ENCODE measurements at places on chromosomes 1 and 21.

GRCh38 chr1:84583648-84584047 is 9.4 kb upstream of the CTBS start:
- DNase-seq = no peak

- no peak for DNase-seq
Measured at GRCh38 chr1:41810446-41810845, 108.3 kb downstream of the HIVEP3 start.

DNA sequence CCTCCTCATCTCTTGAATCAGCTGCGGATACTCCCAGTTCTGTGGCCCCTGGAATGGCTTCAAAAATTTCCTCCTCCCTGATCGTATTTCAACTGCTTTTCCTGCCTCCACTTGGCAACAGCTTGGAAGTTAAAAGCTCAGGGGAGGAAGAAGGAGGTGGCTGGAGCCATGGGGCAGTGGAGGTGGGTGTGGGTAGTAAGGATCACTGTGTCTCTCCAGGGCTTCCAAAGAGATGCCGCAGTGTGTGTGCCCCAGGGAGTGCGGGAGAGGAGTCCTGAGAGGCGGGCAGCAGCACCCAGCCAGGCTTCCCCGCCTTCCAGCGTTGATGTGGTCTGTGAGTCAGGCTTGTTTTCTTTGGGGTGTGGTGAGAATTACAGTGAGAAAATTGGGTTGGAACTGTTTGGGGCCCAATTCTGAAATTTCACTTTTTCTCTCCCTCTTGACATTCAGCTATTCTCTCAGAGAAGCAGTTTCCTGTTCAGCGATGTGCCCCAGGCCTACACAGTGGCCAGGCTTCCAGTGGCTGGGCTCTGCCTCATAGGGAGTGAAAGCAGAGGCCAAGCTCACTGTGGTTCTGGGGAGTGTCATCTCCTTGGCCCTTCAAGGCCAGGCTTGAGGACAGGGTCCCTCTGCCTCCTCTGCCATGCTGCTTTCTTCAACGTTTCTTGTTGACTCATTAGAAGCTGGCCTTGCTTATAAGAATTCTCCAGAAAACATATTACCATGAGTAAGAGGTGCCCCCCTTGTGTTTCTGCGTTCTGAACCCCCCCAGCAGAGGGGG is 69.0 kb downstream of the PGM1 start:
- DNase-seq = no peak

DNA sequence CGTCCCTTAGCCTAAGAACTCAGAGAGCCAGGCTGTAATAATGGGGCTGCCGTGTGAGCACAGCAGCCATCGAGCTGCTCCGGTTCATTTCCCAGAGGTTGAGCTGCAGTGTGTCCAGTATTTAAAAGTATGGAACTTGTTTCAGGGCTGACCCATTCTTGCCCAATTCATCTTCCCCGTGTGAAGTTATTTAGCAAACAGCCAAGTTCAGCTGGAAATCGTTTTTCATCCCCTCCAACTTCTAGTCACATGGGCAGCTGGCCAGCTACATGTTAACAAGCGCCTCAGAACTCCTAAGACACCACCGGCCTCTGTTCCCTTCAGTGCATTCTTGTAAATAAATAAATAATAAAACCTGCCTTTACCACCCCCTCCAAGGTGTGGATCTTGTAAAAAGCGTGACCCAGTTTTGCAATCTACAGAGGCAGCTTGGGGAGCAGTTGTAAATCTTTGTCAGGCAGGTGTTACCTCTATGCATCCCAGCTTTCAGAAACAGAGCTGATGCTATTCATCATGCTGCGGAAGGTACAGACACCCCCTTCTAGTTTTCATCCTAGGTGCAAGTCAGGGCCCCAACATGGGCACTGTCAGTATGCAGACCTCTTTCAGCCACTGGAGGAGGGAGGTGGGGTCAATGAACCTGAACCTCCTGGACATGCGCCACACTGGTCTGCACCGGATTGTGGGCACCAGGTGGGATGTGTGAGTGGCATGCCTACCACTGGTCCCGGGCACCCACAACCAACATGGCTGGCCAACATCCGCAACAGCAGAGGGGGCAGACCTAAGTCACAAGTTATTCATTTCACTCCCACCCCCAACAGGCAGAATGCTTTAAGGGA is 18.7 kb upstream of the KNCN start:
- no peak for DNase-seq

DNA sequence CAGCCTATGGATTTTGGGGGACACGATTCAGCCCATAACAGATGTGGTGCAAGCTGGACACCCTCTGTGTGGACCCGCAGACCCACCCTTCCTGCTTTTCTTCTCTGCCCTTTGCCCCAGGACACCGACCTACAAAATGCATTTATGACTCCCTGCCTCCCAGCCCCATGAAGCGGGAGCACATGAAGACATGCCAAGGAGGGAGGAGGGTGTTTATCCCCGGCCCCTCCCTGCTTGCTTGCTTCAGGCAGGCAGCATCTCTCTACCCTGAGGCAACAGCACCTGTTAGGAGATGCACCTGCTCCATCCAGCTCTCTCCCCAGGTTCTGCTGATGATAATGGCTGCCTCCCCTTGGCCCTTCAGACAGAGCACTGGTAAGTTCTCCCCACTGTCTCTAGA is 187.5 kb downstream of the PSMG1 start:
- DNase-seq = no peak

GRCh38 chr1:154546264-154547063 is 12.0 kb downstream of the UBE2Q1 start:
- peak; percentile 31 for DNase-seq

DNA sequence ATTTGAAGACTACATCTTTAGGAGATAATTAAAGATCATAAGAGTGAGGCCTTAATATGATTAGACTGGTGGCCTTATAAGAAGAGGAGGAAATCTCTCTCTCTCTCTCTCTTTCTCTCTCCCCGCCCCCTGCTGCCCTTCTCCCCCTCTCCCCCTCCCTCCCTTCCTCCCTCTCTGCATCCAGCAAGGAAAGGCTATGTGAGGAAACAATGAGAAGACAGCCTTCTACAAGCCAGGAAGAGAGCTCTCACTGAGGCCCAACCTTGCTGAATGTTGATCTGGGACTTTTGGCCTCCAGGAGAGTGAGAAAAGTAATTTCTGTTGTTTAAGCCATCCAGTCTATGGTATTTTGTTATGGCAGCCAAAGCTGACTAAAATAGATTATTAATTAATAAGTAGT is 21.6 kb downstream of the FOXD3 start:
- no peak for DNase-seq

DNA sequence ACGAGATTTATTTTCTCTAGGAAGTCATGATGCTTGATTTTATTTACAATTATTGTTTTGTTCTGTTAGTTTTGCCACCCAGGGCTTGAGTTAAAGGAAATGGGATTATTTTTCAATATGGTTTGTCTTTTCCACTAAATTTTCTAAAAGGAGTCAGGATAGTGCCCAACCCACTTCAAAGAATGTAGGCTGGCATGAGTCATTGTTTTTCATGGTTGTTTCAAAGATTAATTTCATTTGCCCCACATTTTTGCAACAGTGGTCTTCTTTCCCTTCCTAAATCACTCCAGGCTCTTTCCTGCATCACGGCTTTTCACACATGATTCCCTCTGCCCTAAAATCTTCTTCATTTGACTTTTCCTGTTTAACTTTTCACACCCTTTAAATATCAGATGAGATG is 2.5 kb downstream of the SLAMF6 start:
- no peak for DNase-seq

GRCh38 chr1:112060261-112060660 is 70.8 kb upstream of the KCND3 start:
- no peak for DNase-seq

DNA sequence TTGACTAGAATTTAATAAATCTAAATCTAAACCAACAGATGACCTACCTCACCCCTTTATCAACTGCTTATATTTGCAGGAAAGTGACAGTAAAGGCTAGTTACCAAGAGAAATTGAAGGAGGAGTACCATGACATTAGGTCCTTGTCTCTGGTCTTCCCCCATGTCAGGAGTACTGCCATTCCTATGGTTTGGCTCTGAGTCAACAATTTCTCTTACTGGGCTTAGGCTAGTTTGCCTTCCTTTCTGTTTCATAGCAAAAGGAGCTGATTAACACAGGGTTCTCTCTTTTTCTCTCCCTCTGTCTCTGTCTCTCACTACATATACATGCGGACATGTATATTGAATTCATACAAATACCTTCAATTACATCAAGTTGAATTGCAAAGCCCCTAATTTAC is 579.9 kb downstream of the DPYD start:
- DNase-seq = no peak

DNA sequence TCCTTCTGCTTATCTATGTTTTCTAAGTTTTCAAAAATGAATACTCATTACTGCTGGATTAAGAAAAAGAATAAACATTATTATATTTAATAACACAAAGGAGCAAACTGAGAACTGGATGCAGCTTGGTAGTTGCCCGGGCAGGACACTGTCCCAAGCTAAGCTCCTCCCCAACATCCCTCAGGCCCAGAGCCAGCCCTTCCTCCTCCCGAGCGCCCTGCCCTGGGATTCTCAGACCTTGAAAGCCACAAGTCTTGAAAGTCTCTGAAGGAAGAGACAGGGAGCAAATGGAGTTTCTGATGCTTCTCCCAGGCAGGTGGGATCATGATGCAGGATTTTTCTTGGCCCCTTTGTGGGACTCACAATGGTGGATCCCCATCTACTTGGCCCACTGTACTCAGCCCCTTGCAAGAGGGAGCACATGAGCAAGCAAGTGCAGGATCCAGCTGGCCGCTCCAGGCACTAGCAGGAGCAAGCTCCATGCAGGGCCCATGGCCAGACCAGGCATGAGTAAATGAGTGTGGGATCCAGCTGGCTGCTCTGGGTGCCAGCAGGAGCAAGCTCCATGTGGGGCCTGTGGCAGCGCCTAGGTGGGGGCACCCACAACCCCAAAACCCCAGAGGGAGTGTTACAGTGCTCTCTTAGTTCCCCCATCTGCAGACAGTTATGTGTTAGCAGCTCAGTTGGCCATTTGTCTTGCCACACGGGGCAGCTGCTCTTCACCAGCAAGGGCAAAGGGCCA is 32.1 kb upstream of the RAB4A start:
- no peak for DNase-seq

GRCh38 chr1:43444836-43445235 is 8.9 kb downstream of the HYI start:
- DNase-seq = no peak

DNA sequence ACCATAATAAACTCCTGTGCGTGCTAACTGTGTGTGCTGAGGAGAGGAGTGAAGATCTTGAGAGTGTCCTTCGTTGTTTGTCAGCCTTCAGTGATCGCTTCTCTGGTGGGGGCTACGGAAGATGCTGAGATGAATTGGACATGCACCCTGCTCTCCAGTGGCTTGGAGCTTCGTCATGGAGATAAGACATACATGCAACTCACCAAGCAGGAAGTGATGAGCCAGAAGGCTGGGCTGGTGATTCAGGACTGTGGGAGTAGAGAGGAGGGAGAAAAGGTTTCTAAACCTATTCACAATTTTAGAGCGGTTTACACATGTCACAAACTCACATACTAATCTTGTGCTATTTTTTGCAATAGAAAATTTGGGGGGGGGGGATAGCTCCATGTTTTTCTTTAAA is 128.9 kb upstream of the ADAR start:
- DNase-seq = peak; percentile 59

GRCh38 chr1:172760121-172760520 is 101.2 kb downstream of the FASLG start:
- DNase-seq = no peak

DNA sequence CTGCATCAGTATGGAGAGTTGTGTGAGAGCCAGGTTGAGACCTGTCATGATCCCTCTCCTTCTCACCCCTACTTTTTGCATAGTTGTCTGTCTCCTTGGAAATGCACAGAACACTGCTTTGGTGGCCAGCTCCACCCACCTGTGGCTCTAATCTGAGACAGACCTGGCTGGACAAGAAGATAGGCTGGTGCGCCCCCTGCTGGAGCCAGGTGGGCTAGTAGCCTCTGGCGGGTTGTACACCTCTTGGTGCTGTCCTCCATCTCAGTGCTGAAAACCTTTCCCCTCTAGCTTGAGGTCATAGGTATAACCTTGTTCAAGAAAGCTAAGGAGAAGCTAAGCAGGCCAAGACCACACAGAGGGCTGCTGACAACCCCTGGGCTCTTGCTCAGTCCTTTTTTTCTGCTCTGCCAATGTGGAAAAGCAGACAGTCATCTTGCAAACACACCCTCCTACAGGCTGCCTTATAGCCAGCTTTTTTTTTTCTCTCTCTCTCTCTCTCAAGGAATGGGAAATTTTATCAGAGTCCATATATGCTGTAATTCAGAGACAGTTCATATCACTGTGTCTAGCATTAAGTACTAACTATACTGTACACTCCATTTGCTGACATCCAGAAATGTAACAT is 58.8 kb upstream of the SPATA6 start:
- no peak for DNase-seq

DNA sequence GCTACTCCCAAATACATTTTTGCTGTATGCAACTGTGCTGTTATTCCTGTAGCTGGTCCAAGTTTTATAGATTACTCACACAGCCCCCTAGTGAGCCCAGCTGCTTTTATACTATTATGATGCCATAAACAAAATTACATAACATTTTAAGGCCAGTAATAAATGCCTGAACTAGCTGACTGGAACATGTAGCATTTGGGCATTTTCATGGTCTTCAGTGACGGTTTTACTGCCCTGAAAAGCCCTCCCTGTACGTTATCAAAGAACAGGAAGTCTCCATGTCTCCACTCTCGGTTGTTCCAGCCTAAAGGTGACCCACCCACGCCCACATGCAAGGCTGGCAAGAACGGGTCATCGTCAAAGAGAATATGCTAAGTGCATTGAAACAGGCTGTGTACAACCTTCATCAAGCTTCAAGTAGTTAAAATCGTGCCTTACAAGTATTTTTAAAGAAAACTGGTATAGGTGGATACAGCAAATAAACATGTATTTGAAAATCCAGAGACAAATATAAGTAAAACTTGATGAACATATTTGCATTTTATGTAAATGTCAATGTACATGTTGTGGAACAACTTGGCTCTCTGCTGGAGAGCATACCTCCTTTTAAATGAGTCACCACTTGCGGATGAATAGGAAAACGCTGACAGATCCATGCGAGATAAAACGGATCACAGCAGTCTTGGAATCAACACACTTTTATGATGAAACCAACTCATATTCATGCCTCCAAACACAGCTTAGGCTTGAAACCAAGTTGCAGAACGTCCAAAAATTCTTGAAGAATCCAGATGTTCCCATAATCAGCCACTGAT is 520.5 kb downstream of the SMYD3 start:
- DNase-seq = no peak

- no peak for DNase-seq
Measured at GRCh38 chr1:43232482-43232881, 37.3 kb upstream of the TMEM125 start.

DNA sequence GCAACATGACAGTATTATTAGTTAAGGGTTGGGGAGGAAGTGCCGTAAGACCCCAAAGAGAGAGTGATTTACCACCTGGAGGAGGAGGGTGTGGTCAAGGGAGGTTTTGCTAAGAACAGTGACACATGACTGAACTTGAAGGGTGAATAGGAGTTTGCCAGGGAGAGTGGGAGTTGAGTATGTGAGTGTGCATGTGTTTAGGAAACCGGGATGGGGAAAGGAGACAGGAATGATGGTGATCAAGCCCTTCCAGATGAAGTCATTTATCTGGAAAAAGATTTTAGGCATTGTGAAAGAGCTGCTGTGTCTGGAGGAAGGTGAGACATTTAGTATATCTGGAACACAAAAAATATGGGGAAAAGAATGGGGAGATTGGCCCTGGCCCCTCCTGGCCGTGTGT is 28.1 kb upstream of the IL10 start:
- no peak for DNase-seq

GRCh38 chr1:25992689-25993171 is 5.1 kb downstream of the PAFAH2 start:
- no peak for DNase-seq

- no peak for DNase-seq
Measured at GRCh38 chr1:89310505-89310904, 37.8 kb upstream of the GBP5 start.

Measured in activated CD4-positive, alpha-beta T cell treated with anti-CD3 and anti-CD28 coated beads, Interleukin-2, amount 50 U/mL, for 24 hours (primary cell).